Germinal center (tissue), 1 donor: ENCODE measurements at places on chromosomes 2 and 18.

- DNase-seq = no peak
These were observed 48.3 kb downstream of the RFTN2 start for GRCh38 chr2:197626965-197627625.

GRCh38 chr18:35703043-35703688 is 121.6 kb downstream of the GALNT1 start:
- DNase-seq = no peak

DNA sequence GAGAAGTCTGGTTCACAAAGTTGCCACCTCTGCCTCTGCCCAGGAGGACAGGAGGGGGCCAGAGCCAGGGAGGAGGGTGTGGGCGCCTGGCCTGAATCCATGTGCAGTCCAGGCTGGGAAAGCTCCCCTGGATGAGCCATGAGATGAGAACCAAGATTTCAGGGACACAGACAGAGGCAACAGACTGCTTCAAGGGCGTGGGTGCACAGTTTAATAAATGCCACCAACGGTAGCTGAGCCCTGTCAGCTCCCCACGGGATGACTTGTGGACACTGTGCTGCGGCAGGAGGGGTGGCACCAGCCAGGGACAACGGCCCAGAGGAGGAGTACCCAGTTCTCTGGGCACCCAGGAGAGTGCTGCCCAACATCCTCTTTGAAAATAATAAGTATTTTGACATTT is 15.2 kb downstream of the CAPG start:
- DNase-seq = no peak

DNA sequence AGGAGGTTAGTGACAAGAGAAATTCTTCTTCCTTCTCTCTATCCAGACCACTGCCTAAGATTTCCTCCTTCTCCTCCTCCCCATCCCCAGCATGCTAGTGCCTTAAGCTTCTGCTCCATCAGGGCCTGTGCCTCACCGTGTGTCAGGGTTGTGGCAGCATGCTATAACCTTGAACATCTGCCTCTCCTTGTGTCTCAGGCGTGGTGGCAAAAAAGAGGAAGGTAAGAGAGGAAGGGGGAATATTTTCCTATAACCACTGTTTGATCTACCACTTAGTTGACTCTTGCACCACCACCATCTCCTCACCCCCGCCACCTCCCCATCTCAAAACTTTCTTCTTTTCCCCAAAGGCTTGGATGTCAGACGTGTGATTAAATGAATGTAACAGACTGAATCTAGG is 38.3 kb upstream of the PEX13 start:
- peak; percentile 19 for DNase-seq

DNA sequence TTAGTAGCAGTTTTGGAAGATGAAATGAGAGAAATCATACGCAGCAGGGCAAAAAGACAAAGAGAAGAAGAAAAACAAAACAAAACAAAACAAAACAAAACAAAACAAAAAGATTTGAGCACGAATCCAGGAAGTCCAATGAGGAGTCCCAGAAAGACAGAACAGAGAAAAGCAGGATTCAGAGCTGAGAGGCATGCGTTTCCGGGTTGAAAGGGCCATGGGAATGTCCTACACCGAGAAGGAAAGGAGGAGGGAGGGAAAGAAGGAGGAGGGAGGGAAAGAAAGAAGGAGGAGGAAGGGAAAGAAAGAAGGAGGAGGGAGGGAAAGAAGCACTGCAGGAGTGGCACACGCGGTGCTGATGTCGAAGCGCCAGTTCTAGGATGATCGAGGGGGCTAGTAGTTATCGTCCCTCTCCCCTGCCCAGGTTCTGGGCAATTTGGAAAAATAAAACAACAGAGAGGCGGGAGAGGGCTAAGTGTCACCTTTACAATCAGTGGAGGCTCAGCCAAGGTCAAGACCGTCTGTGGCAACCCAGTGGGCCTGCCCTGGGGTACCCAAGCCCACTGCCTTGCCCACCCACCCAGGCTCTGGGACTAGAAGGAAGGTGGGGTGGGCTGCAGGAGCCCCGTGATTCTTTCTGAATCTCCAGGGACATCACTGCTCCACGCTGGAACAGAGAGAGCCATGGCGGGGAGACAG is 68.4 kb downstream of the TWIST2 start:
- DNase-seq = no peak

DNA sequence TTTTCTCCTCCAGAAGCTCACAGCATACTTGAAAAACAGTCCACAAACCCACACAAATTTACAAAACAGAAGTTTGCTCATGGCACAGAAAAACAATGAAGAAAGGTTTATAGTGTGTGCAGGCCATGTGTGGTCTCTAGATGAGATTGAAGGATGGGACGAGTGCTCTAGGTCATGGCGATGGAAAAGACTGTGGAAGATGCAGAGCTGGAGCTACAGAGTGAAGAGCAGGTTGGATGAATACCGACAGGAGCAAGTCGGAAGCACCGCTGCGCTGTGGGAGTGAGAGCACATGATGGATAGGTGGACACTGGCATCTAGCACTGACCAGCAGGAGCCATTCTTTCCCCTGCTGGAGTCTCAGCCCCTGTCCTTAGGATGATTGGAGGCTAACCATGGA is 534.7 kb upstream of the RAB6C start:
- DNase-seq = no peak

DNA sequence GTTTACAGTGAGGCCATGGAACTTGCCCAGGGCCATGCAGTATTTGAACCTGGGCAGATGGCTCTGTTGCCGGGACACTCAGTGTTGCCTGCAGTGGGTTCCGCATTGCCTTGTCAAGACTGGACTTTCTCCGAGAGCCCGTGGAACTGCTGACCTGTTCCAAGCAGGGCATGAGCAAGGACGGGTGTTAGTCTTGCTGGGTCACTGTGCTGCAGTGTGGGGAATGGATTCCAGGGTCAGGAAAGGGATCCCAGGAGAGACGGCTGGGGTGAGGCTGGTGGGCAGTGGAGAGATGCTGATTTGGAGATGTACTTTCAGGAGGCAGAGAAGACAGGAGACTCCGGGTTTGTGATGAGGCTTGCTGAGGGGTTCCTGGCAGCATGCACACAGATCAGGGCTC is 348.7 kb upstream of the HS6ST1 start:
- DNase-seq = no peak

GRCh38 chr2:5089409-5089808 is 602.8 kb upstream of the SOX11 start:
- DNase-seq = no peak

- DNase-seq = no peak
These were observed 324.6 kb downstream of the CCDC178 start for GRCh38 chr18:33115917-33116316.

DNA sequence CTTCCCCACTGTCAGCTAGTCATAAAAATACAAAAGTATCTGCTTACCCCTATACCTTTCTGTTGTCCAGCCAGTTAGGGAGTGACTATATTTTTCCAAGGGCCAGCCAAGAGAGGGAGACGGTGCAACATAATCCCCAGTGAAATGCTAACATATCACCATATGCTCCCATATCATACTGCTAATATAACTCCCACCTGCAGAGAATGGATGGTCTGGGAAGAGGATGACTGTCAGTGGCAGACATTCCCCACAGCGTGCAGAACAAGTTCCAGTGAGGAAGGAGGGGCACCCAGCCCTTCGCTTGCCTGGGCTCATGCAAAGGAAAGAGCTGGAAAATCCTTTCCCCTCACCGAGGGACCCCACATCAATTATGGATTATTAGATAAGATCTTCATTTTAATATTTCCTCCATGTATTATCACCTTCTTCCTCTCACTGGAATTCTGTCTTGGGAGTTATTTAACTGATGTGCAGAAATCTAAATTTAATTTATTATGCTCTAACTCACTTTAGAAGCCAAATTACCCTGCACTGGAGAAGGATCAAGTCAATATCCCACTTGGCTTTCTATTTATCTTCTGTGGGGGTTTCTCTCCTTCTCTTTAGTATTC is 135.6 kb downstream of the GALNT14 start:
- DNase-seq = no peak

DNA sequence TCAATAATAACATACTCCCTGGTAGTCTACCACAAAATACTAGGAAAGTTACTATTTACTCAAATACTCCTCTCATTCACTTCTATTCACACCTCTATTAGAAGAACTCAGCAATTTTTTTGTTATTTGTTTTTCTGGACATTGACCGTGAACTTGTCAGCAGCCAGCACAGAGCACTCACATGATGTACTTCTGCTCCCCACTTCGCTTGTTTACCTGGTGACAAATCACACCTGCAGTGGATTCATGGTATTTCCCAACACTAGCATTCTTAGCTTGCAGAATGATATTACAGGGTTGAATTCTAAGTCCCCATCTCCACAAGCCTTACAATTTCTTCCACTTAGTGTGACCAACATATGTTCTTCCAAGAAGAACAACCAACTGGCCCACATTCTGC is 238.2 kb downstream of the SATB2 start:
- no peak for DNase-seq

- DNase-seq = no peak
These were observed 228.3 kb downstream of the RNF152 start for GRCh38 chr18:61664419-61665084.

DNA sequence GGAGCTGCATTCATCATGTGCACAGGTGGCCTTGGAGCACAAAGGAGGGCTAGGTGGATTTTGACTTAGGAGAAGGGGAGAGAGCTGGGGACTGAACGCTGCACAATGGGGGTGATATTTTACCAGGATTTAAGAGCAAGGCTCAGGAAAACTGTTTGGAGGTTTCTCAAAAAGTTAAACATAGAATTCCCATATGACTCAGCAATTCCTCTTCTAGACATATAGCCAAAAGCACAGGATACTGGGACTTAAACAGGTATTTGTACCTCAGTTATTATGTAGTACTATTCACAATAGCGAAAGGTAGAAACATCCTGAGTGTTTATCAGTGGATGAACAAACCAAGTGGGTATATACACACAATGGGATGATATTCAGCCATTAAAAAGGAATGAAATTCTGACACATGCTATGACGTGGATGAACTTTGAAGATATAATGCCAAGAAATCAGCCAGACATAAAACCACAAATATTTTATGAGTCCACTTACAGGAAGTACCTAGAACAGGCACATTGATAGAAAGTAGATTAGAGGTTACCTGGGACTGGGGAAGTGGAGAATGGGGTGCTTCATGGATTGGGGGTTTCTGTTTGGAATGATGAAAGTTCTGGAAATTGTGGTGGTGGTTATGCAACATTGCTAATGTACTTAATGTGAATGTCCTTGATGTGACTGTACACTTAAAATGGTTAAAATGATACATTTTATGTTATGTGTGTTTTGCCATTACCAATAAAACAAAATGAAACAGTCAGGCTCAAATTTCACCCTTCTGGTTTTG is 216.9 kb downstream of the HAUS1 start:
- DNase-seq = no peak

GRCh38 chr2:75609937-75610508 is 36.6 kb upstream of the MRPL19 start:
- DNase-seq = no peak
